Renal cortex interstitium (tissue), 15 donors: ENCODE measurements at places on chromosomes 5 and 9. TPM values are rescaled to one million over a fixed set of nuclear protein-coding genes. Genes with fewer than 3 reads are reported as not detected.

The SYK gene
- polyA plus RNA-seq = 25.0 TPM

GRCh38 chr5:163574472-163575440 lies 69.3 kb downstream of the MAT2B start:
- DNase-seq = no peak

DNA sequence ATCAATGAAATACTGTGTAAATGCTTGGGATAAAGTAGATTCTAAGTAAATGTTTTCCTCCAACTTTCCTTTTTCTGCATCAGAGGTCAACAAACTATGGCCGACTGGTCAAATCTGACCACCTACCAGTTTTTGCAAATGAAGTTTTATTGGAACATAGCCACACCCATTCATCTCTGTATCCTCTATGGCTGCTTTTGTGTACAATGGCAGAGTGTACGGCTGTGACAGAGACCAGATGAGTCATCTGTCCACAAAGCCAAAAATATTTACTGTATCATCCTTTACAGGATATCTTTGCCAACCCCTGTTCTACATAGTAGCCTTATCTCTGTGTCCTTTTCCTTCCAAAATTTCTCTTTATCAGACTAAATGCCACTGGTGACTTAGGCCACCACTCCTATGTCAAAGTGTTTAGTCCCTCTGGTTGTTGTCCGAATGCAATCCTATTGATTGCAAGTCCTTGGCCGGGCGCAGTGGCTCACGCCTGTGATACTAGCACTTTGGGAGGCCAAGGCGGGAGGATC lies 218.4 kb upstream of the KLF4 start:
- no peak for DNase-seq

- DNase-seq = no peak
Observed at GRCh38 chr9:33939924-33940874, 108.5 kb downstream of the UBAP2 start.

The TLE1 gene
- 66.2 TPM for polyA plus RNA-seq

GRCh38 chr5:74042959-74043358 lies 417.0 kb downstream of the ARHGEF28 start:
- no peak for DNase-seq

The ACTL7A gene
- not detected for polyA plus RNA-seq

DNA sequence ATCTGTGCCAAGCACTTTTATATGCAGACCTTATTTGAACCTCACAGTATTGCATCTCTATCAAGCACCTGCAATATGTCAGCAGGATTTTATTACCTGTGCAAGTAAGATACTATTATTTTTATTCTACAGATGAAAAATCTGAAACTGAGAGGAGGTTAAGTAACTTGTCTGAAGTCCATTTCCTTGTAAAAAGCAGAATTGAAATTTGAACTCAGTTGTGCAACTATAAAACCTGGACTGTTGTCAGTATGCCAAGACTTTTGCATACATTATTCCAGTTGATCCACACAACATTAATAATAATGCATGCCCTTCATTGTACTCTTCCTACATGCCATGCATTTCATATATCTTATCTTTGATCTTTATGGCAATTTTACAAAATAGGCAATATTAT lies 82.2 kb upstream of the BRINP1 start:
- DNase-seq = no peak

- DNase-seq = no peak
Observed at GRCh38 chr5:134099288-134099872, 15.1 kb upstream of the TCF7 start.

DNA sequence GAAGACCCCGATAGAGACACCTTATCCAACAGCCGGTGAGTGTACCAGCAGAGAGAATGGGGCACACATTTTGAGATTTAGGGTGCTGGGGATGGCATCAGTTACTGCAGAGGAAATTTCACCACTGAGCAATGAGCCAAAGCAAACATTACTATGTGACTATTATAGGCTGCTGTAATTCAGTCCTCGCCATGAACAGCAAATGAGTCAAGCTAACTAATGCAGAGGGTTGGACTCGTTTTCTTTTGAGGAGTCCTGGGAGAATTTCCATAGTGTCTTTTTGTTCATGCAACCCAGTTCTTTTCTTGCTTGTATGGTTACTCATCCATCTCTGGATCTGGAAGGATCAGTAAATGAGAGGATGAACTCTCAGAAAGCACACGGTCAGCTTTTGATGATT lies 323.8 kb downstream of the PSAT1 start:
- DNase-seq = no peak

DNA sequence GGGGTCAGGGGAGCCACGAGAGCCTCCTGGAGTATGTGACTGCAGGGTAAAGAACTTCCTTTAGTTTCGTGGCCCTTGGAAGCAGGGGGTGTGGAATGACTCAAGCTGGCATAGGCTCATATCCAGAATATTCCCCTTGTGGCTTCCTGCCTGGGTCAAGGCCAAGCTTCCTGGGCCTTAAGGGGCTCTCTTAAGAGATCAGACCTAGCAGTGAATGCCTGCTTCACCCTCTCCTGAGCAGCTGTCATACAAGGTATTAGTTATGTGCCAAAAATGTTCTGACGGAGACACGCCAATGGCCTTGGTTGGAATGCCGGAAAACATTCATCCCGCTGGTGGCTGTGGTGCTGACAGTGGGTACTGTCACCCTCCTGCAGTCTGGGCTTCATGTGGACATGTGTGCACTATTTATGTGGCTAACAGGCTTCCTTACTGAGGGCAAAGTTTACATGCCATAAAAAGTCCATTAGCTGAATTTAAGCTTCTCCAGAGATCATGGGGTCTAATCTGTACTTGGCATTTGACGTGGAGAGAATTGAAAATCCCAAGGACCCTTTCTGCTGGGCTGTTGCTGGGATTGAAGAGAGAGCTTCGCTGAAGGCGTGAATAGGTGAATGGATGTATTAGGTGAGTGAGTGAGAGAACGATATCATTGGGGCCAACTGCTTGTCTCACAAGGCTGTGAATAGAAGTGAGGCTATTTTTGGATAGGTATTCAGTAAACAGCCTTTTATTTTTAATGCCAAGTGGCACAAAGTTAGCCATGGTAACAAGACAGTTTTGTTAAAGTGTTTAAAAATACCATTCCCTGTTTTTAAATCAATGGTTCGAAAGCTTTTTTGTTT lies 156.8 kb downstream of the MACROH2A1 start:
- DNase-seq = no peak

- no peak for DNase-seq
Observed at GRCh38 chr5:41637424-41637823, 127.0 kb upstream of the PLCXD3 start.

The PCDHA1 gene
- not detected for polyA plus RNA-seq

The ZFP2 gene
- polyA plus RNA-seq = 6.4 TPM

- no peak for DNase-seq
Observed at GRCh38 chr5:168316139-168316578, 24.7 kb downstream of the WWC1 start.

GRCh38 chr9:115164511-115164974 lies 46.6 kb upstream of the TNC start:
- no peak for DNase-seq

The ADAMTS12 gene
- polyA plus RNA-seq = 18.0 TPM

The PCDHGA5 gene
- 2.6 TPM for polyA plus RNA-seq

The EPB41L4B gene
- polyA plus RNA-seq = 10.6 TPM

GRCh38 chr5:37835380-37835973 lies 4.4 kb downstream of the GDNF start:
- DNase-seq = no peak
